Stimulated activated CD8-positive, alpha-beta memory T cell treated with anti-CD3 and anti-CD28 coated beads, Interleukin-4, amount 100 ng/mL, for 4 hours (primary cell): ENCODE measurements at places on chromosomes 5 and 9.

DNA sequence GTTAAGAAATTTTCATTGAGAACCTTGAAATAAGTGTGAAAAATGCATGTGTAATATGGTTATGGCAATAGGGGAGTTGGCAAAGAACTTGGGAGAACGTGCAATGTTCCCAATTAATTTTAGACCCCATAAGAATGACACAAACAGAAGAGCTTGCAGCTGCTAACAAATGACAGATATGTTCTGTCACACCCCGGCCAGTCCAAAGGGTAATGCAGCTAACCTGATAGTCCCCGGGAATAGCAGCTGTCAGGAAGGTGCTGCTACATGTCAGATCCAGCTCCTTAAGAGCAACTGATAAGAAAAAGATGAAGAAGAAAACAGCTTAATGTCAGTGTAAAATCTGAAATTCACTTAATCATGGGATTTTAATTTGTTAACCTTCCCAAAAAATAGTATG lies 30.4 kb downstream of the SEMA5A start:
- no peak for DNase-seq

DNA sequence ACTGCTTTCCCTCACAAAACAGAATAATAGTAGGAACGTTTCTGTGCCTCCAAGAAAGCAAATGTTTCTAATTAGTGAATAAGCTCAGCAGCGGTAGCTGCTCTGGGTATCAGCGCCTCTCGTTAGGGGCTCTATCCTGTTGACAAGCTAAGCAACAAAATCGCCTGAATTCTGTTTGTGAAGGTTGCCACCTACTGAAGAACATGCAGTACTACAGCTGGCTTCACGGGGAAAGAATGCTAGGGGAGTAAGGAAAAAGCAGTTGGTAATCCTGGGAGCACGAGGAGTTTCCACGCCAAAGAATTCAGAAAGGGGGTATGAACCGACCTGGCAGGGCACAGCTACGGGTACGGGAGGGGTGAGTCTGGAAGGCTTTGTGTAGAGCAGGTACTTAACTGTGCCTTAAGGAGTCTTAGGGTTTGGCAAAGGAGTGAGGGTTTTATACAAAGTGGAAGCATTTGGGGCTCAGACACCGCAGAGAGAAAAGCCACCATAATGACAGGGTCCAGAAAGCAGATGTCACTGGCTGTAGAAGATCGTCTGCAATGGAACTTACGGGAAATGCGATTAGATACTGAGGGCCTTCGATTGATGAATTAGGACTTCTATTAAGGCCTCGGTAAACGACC lies 171.7 kb downstream of the TTC39B start:
- DNase-seq: no peak

GRCh38 chr5:161744276-161744675 lies 58.8 kb downstream of the GABRA6 start:
- DNase-seq: no peak

GRCh38 chr5:28542987-28543386 lies 1504.6 kb upstream of the CDH9 start:
- no peak for DNase-seq

GRCh38 chr5:141740885-141741284 lies 58.9 kb upstream of the ARAP3 start:
- DNase-seq: no peak

DNA sequence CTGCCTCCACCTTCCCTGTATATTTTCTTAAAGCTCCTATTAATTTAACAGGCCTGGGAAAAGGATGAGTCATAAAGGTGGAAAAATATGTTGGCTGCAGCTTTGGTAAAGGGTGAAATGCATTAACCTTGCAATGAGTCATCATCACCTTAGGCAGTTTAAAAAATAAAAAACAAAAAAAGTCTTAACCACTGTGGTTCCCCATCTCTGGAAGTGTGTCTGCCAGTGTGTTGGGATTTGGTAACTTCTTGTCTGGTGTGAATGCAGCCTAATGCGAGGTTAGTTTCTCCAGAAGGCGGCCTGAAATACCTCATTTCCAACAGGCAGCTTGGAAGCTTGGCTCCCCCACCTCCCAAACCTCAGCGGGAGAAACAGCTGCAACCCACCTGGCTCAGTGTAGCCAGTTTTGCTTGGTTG lies 265.3 kb upstream of the GAS1 start:
- DNase-seq: no peak

DNA sequence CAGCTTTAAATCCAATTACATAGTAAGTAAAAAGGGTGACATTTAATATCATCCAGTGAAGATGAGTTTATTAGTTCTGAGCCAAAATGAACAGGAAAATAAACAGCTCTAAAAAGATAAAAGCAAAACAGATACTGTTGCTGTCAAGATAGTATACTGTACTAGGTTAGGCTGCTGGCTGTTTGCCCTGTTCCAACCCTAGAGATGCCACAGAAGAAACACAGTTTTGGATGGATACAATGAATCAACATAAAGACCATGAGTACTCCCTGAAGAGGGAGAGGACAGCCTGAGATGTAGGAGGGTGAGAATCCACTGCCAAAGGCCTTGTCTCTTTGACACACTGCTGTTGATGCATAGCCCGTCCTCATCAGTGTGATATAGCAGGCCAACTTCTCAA lies 1302.7 kb downstream of the EFNA5 start:
- no peak for DNase-seq

- no peak for DNase-seq
These were observed 51.5 kb upstream of the MEF2C start for GRCh38 chr5:88934439-88934838.

DNA sequence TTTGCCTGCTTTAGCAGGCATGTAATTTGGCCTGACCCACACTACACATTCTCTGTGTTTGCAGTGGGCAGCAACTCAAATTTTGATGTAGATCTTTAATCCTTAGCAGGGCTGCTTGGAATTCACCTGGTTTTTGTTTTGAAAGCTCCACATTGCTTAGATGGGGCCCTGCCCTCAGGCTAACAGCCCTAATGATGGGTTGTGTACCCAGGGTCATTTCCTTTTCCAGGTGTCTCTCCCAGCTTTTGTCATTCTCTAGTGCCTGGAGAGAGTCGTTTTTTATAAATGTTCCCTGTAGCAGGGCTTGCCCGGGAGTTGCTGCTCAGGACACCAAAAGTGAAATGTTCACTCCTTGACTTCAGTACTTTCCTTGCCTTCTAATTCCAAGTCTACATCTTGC lies 126.3 kb downstream of the TRIO start:
- no peak for DNase-seq

- DNase-seq: no peak
These were observed 53.4 kb downstream of the PLPP1 start for GRCh38 chr5:55481293-55481855.

DNA sequence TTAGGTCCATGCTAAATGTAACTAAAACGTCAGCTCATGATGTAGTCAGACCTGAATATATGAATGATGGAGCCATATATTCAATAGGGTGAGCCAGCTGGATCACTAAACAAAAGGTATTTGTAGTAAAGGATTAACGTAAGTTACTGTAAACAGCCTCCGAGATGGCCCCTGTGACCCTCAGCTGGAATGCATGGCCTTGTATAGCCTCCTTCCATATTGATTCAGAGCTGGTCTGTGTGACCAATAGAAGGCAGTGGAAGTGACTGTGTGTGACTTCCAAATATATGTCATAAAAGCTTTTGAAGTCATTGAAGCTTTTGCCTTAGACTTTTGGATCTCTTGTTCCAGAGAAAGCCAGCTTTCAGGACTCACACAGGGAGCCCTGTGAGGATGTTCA lies 154.4 kb upstream of the CHD1 start:
- no peak for DNase-seq

DNA sequence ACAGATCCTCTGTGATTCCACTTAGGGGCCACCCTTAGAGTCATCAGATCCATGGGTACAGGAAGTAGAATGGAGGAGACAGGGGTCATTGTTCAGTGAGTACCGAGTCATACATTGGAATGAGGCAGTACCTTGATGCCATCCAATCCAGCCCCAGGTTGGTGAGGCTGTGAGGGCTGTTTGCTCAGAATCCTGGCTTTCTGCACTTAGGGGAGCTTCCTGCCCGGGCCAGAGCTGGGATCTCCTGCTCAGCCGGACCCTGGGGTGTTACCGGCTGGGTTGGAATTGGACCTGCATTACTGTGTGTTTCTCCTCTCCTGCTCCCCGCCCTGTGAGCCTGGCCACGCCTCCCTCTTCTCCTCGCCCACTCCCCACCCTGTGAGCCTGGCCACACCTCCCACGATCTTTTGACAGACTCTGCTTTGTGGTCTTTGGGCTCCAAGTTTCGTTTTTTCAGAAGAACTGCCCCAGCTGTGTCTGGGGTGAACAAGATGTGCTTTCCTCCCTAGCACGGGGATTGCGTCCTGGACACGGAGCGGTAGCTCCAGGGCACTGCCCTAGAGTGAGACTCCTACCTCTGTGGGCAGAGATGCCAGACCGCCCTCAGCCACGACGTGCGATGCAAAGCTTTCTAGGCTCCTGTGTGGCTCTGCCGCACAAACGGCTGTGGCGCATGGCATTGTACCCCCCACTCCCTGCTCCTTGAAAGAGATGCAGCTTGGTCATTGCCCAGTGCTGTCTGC lies 15.4 kb downstream of the TRAF2 start:
- peak; percentile 62 for DNase-seq

DNA sequence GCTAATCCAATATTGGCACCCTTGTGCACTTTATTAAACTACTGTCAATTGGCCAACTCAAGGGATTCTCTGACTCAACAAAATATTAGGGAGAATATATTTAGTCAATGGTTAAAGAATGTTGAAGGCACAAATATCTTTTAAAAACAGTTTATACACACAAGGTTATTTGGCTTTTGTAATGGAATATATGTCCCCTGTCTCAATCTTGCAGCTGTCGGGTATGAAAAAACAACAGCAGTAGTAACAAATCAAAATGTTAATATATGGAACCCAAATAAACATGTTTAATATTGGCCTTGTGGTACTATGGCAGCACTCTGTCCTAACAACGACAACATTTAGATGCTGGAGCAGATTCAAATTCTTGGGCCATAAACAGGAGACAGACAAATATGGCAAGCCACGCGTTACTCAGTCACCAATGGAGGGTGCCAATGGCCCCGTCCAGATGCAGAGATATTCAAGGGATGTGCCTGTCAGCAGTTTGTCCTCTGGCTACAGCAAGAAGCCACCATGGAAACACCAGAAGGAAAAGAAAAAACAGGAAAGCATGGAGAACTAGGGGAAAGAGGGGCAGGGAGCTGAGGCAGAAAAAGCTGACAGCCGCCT lies 342.0 kb downstream of the NDUFS4 start:
- no peak for DNase-seq

DNA sequence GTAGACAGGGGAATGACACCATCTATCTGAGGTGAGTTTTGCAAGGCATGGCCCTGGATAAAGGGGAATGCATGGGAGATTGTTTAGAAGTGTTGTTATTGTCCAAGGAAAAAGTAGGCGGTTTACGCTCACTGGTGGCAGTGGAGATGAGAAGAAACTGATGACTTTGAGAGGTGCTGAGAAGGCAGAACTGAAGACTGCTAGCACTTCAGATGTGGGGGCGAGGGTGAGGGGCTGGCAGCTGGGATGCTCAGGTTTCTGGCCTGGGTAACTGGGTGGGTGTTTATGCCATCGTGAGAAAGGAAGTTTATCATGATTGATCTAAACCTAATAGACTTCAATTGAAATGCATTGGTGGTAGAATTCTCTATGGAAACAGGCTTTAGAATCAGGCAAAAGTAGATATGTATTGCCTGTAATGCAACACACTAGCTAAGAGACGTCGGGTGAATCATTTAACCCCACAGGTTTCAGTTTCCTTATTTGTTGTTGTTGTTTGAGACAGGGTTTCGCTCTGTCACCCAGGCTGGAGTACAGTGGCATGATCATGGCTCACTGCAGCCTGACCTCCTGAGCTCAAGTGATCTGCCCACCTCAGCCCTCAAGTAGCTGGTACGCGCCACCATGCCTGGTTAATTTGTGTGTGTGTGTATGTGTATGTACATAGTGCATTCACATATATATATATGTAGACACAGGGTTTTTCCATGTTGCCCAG lies 123.5 kb downstream of the SLC24A2 start:
- no peak for DNase-seq

GRCh38 chr9:15299374-15299939 lies 7.6 kb downstream of the TTC39B start:
- DNase-seq: no peak

- no peak for DNase-seq
These were observed 457.0 kb downstream of the SPATA31D1 start for GRCh38 chr9:82445556-82445955.

DNA sequence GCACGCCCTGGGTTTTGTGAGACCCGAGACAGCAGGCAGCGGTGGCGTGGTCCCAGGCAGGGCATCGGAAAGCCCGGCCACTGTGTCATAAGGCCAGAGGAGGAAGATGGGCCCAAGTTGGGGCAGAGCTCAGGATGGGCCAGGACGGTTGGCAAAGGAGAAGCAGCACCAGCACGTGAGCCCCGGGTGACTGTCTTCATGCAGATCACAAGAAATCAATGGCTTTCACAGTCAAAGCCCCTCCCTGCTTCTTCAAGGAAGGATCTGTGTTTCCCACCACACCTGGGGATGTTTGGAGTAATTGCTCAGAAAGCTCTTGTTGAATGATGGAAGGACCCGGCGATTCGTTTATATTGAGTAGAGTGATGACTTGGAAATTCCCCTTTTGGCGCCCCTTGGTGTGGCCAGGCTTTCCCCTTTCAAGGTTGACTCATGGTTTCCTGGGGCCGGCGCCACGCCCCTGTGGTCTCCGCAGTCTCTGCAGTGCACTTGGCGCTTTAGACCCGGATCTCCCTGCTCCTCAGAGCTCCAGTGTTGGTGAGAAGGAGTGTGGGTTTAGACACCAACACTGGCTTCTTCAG lies 52.1 kb downstream of the IL31RA start:
- DNase-seq: peak; percentile 48

- DNase-seq: no peak
These were observed 41.9 kb downstream of the MOCS2 start for GRCh38 chr5:53067641-53068040.

DNA sequence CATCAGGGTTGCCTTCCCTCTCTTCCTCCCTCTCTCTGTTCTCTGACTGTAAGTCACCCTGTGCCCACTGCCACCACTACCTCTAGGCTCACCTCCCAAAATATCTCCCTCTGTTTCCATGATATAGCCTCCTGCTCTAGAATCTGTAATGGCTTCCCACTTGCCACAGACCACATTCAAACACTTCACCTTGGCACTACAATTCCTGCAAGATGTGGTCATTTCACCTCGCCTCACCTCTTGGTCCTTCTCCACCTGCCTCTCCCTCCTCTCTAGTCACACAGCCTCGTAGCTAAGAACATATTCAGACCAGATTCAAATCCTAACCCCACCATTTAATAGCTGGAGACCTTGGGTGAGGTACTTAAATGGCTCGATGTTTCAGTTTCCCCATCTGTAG lies 56.9 kb downstream of the SERINC5 start:
- DNase-seq: no peak

GRCh38 chr5:107893642-107894041 lies 222.9 kb upstream of the EFNA5 start:
- DNase-seq: no peak

- peak; percentile 38 for DNase-seq
These were observed 137.6 kb downstream of the SUSD1 start for GRCh38 chr9:112037281-112038016.
